NCI-H345 (cell line): ENCODE measurements at places on chromosomes 6 and 20.

DNA sequence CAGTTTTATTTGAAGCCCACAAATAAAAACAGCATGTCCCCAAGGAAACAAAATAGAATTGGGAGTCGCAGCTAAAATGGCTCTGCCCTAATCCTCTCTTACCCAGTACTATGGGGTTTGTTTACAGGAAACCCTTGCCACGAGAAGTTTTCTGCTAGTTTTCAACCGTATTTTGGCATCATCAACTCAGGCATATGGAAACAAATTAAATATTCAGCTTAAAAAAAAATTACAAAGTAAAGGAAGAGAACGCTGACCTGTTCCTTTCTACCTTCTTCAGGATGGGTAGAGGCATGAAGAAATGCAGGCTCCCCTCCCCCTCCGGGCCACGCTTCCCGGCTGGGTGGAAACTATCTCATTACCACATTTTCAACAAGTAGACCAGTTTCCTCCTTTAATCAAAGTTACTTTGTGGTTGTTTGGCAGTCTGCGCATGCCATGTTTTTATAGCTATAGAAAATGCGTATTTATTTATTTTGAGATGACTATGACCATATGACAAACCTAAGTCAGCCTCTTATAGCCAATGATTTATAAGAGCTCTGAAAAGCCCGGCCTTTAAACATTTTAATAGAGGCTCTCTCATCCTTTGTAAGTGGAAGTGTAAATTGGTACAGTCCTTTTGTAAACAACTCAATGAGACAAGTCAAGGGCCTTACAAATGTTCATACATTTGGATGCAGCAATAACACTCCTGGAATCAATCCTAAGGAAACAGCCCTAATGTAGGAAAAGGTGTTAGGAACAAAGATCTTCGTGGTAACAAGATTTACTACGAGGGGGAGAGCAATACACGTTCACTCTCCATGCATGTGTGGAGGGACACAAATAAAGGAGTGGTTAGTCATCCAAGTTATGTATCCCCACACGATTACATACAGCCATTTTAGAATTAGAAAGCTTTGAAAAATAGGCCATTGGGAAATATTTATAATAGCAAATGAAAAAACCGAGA is 16.1 kb upstream of the ZNF217 start:
- DNase-seq = peak; percentile 50

- peak; percentile 85 for DNase-seq
Measured at GRCh38 chr20:62427172-62428001, at the start of gene RBBP8NL. Gene RBBP8NL (minus strand): TSS chr20:62427539. CDS start chr20:62419647, 7,892 bp downstream.

DNA sequence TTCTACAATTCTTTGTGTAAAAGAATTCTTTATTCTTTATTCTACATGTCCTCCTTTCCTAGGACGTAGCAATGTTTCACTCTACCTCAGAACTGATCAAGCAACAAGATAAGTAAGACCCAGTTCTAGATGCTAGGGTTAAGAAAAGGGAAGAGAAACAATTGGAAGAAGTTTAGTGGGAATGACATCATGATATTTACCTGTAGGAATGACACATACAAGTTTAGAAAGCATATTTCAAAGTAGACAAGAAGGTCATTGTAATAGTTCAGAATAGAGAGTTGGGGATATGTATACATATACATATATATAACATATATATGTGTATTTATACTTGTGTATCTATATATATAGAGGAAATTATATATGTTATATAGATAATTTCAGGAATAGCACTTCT is 43.4 kb upstream of the LRRC1 start:
- DNase-seq = no peak

- no peak for DNase-seq
Measured at GRCh38 chr6:97123112-97123511, 159.9 kb downstream of the MMS22L start.

DNA sequence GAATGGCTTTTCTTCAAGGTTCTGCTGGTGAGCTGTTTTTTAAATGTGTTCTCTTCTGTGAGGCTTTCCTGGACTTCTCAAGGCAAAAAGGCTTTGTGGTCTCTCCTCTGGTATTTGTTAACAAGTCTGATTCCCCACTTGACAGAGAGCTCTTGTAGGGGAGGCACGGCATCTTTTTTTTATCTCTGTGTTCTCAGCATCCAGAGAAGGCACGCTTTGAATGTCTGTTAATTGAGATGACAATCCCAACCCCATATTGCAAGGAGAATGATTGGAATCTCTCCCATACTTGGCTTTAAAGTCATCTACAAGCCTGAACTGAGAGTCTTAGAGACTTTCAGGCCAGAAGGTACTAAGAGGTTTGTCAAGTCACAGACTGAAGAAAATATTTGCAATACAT is 22.6 kb downstream of the EDN1 start:
- no peak for DNase-seq

DNA sequence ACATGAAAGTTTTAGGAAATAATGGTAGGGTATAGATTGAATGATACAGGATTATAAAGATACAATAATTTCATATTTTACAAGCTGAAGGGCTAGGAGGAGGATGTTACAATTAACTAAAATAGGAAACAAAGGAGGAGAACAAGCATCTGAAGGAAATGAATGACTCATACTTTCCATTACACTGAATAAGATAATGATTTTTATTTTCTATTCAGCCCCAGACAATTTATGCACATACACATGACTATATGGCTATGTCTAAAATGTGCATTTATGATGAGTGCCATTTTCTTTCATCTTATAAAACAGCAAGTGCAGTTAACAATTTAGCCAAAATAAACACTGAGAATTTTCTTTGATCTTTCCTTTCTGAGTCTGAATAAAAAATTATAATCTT is 994.6 kb upstream of the ADGRB3 start:
- DNase-seq = no peak

DNA sequence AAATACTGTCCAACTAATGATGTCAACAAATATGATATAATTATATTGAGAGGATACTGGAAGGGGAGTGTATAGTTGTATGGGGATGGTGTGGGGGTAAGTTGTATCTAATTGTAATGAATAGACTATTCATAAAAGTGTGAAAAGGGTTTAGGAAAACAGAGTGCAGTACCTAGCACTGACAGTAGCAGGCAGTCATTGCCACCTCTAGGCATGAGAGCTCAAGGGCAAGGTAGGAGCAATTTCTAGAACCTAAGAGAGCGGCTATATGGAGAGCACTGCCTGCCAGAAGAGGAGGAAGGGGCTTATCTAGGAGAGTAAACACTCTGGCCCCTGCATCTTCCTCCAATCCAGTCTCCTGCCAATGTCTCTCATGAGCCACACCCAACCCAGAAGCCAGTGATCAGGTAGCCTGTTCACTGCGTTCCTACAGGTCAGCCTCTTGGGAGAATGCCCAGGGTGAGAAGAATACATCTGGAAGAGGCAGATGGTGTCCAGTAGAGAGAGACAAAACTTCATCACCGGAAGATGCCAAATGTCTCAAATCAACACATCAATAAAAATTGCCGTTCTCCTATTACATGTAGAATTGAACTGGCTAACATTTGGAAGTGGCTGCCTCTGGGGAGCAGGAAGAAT is 200.0 kb downstream of the LY86 start:
- no peak for DNase-seq

DNA sequence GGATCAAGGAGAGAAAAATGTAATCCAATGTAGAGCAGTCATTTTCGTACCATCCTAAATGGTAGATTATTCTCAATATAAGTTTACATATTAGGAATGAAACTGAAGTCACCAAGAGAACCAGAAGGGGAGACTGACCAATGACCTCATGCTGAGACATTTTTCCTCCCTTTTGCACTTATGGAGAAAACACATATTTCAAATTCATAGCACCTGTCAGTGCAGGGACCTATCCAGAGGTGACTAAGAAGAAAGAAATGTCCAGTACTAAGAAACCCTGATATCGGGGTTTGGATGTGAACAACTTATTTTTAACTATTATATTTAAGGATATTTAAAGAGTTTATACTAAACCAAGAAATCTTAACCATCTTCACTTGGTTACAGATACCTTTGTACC is 16.6 kb upstream of the LYRM2 start:
- no peak for DNase-seq
